ENCODE measurements at places on chromosomes 6 and 20. TPM values are rescaled to one million over a fixed set of nuclear protein-coding genes. Genes with fewer than 3 reads are reported as not detected.

DNA sequence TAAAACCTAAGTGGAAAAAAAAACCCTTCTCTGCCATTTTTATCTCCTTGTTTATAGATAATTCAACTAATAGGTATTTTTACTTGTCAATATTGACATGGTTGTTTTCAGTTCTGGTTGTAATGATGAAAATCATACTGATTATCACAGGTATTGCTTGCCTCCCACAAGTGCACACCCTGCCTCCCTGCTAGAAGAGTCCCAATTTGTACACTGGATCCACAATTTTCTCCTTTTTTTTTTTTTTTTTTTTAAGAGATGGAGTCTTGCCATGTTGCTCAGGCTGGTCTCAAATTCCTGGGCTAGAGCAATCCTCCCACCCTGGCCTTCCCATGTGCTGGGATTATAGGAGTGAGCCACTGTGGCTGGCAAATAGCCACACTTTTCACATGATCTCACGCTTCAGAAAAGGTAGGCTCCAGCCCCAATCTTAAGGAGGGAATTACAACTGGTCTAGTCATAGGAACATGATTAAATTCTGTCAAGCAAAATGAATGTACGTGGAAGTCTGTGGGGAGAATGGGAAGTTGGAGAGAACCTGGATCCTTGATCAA is 12.3 kb downstream of the DYNLT2 start:
- H3K4me3 ChIP-seq: no peak overlapping the region
- no peaks in the 10 kb centered on the region for H3K27me3 ChIP-seq
- no peak for DNase-seq
- peaks cover 4% of the 10 kb centered on the region for H3K4me1 ChIP-seq
- no peak overlapping the region for H3K27ac ChIP-seq

DNA sequence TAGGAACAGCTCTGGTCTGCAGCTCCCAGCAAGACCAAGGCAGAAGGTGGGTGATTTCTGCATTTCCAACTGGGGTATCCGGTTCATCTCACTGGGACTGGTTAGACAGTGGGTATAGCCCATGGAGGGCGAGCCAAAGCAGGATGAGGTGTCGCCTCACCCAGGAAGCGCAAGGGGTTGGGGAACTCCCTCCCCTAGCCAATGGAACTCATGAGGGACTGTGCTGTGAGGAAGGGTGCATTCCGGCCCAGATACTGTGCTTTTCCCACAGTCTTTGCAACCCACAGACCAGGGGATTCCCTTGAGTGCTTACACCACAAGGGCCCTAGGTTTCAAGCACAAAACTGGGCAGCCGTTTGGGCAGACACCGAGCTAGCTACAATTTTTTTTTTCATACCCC is 21.8 kb downstream of the HDDC2 start:
- no peaks in the 10 kb centered on the region for H3K4me1 ChIP-seq
- H3K4me3 ChIP-seq: no peak overlapping the region
- H3K36me3 ChIP-seq: peaks cover 19% of the 10 kb centered on the region
- H3K27me3 ChIP-seq: no peaks in the 10 kb centered on the region
- no peak for DNase-seq

- peaks cover 22% of the 10 kb centered on the region for H3K4me1 ChIP-seq
- H3K4me3 ChIP-seq: peak overlapping the region; percentile 60
- peak; percentile 96 for DNase-seq
- H3K27ac ChIP-seq: peak overlapping the region; percentile 79
- H3K27me3 ChIP-seq: no peaks in the 10 kb centered on the region
- no peaks in the 10 kb centered on the region for H3K36me3 ChIP-seq
These were observed 679 bp upstream of the LPIN3 start for GRCh38 chr20:41339957-41340326.

- no peak overlapping the region for H3K27ac ChIP-seq
- no peak for DNase-seq
These were observed 219.8 kb upstream of the UFL1 start for GRCh38 chr6:96301781-96302180.

DNA sequence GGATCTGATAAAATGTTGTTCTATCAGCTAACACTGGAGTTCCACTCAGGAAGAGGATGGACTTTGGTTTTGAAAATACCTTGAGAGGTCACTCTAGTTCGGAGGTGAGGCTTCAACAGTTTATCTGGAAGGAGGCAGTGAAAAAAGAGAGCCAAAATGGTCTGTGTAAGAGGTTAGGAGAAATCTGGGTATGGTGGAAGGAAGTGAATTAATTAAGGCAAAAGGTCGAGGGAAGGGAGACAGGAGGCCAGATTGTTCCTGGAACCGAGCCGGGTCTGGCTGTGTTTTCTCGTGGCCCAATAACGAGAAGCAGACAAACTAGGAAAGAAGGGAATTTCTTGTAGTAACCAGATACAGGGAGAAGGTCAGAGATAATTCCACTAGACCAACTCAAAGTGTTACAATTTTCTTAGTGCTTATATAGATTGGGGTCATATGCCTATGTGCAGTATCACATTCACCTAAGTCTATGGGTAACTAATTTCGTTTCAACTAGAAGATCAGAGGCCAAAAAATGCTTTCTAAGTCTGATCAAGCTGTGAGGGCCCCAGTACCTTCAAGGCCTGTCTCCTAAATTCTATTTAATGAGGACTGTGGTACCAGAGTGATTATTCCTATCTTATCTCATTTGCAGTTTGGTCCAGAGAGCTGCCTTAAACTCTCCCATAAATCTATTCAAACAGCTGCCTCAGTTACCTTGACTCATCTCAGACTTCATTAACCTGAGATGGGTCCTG is 96.0 kb upstream of the SNX9 start:
- no peak for DNase-seq
- H3K36me3 ChIP-seq: no peaks in the 10 kb centered on the region
- no peak overlapping the region for H3K4me3 ChIP-seq
- no peaks in the 10 kb centered on the region for H3K27me3 ChIP-seq

- H3K4me1 ChIP-seq: peaks cover 10% of the 10 kb centered on the region
- no peak overlapping the region for H3K27ac ChIP-seq
- H3K27me3 ChIP-seq: no peaks in the 10 kb centered on the region
- no peaks in the 10 kb centered on the region for H3K36me3 ChIP-seq
These were observed 147.7 kb downstream of the MRPL14 start for GRCh38 chr6:43979525-43979924.

- H3K4me1 ChIP-seq: no peaks in the 10 kb centered on the region
- no peak overlapping the region for H3K27ac ChIP-seq
- no peak overlapping the region for H3K4me3 ChIP-seq
- DNase-seq: no peak
- H3K27me3 ChIP-seq: no peaks in the 10 kb centered on the region
These were observed 210.5 kb upstream of the SHLD1 start for GRCh38 chr20:5539691-5540090.

DNA sequence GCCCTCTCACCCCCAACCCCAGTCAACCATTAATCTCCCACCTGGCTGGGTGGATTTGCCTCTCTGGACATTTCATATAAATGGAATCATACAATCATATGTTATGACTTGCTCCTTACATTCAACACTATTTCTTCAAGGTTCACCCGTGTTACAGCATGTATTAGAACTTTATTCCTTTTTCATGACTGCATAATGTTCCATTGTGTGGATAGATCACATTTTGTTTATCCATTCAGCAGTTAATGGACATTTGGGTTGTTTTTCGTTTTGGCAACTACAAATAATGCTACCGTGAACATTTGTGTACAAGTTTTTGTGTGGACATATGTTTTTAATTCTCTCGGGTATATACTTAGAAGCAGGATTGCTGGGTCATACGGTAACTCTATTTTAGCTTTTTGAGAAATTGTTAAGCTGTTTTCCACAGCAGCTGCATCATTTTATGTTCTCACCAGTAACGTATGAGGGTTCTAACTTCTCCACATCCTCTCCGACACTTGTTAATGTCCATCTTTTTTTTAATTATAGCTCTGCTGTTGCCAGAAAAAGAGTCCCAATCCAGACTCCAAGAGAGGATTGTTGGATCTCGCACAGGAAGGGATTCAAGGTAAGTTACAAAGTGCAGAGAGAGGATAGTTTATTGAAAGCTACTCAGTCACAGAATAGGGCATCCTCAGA is 15.9 kb upstream of the BNIP5 start:
- H3K27me3 ChIP-seq: no peaks in the 10 kb centered on the region
- H3K4me1 ChIP-seq: peaks cover 4% of the 10 kb centered on the region
- DNase-seq: no peak
- no peak overlapping the region for H3K4me3 ChIP-seq

DNA sequence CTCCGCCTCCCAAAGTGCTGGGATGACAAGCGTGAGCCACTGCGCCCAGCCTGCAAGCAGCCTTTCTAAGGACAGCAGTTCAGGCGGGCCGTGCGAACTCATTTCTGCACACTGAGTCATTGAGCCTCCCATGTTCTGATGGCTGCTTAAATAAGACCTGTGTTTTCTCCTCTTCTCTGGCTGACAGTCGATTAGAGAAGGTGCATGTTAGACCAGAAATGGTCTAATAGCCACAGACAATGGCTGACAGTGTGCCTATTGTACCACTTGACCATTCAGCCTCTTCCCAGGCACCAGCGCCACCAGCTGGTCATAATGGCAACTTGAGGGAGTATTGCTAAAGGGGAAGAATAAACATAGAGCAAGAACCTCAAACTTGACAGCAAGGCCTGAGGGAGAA is 6.2 kb downstream of the CST11 start:
- no peak overlapping the region for H3K27ac ChIP-seq
- no peaks in the 10 kb centered on the region for H3K36me3 ChIP-seq

DNA sequence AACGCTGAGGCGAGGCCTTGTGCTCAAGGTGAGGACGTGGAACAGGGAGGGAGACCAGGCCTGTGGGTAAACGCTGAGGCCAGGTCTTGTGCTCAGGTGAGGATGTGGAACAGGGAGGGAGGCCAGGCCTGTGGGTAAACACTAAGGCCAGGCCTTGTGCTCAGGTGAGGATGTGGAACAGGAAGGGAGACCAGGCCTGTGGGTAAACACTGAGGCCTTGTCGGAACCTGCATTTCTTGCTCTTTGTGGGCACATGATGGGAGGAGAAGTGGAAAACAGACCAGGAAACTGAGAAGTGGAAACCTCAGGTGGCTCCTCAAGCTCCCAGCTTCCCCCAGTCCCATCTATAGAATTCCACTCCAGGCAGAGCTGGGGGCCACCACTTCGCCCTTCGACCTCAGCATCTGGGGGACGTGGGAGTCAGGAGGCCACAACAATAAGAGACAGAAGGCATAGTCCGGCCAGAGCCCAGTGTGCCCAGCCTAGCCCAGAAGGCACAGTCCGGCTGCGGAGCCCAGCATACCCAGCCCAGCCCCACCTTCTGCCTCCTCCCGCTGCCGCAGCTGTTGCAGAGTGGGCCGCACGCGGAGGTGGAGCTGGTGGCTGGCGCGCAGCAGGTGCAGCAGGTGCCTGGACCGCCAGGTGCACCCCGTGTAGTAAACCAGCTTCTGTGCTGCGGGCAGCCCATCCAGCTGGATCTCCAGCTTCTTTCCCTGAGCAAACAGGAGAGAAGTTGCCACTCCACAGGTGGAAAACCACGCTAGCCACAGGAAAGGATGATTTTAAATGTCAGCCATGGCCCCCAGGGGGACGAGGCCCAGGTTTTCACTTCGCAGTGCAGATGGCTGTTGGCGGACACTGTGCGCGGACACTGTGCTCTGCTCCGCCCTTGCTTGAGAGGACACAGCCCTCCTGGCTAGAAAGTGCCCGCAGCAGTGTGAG is 17.5 kb downstream of the FRMD1 start:
- no peaks in the 10 kb centered on the region for H3K27me3 ChIP-seq
- no peaks in the 10 kb centered on the region for H3K36me3 ChIP-seq
- H3K4me1 ChIP-seq: peaks cover 7% of the 10 kb centered on the region
- no peak overlapping the region for H3K27ac ChIP-seq
- no peak overlapping the region for H3K4me3 ChIP-seq

DNA sequence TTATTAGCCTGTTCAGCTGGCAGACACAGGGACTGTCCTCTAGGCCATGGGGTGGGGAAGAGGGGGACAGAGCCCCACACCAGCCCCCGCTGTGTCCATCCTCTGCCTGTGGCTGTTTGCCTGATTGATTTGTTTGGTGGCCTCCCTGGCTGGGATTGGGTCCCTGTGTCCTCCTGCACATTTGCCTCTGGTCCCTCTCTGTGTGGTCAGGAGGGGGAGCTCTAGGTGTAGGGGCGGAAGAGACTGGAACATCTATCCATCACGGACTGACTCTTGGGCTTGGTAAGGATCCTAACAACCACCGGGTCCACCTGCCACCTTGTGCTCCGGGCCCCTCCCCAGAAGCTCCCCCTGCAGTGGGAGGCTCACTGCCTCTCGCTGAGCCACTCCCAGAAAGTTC is 38.4 kb upstream of the CCDC167 start:
- peaks cover 16% of the 10 kb centered on the region for H3K4me1 ChIP-seq
- no peaks in the 10 kb centered on the region for H3K36me3 ChIP-seq
- H3K27ac ChIP-seq: no peak overlapping the region
- no peak overlapping the region for H3K4me3 ChIP-seq
- no peak for DNase-seq

DNA sequence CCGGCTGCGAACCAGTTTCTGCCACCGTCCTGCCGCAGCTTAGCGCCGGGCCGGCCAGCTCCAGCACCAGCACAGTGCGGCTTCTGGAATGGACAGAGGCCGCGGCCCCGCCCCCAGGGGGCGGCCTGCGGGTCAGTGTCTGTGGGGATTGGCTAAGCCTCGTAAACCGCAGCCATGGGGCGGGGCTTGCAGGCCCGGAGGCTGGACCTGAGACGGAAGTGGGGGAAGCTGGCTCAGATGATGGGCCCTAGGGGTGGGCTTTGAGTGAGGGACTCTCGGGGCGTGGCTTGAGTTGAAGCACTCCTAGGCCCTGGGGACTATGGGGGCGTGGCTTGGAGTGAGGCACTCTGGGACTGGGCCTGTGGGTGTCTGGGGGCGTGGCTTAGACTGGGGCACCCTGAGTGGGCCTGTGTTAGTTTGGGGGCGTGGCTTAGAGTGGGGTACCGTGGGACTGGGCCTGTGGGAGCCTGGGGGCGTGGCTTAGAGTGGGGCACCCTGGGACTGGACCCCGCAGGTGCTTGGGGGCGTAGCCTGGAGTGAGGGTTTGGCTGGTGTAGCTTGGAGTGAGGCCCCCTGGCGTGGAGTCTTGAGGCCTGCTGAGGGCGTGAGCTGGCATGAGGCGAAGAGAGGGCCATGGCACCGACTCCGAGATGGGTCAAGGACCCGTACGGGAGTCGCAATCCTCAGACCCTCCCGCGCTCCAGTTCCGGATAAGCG is 6.6 kb downstream of the L3MBTL1 start:
- peak overlapping the region; percentile 72 for H3K4me3 ChIP-seq
- DNase-seq: peak; percentile 98
- no peaks in the 10 kb centered on the region for H3K36me3 ChIP-seq
- H3K4me1 ChIP-seq: peaks cover 4% of the 10 kb centered on the region

GRCh38 chr20:40331807-40332560 is 357.1 kb downstream of the MAFB start:
- peak; percentile 74 for DNase-seq
- H3K4me1 ChIP-seq: no peaks in the 10 kb centered on the region
- H3K36me3 ChIP-seq: no peaks in the 10 kb centered on the region
- no peak overlapping the region for H3K4me3 ChIP-seq
- H3K27me3 ChIP-seq: no peaks in the 10 kb centered on the region
- no peak overlapping the region for H3K27ac ChIP-seq

HMGN4 gene
- 117 TPM for total RNA-seq

NKX2-2 gene
- not detected for total RNA-seq

CD40 gene
- total RNA-seq: 21.6 TPM

CNR1 gene
- total RNA-seq: 23.4 TPM

CLPSL2 gene
- total RNA-seq: not detected

VARS1 gene
- 25.0 TPM for total RNA-seq

TGM3 gene
- 0.83 TPM for total RNA-seq

SRF gene
- 111 TPM for total RNA-seq

All from esophagus muscularis mucosa (tissue), 4 donors.